ENCODE measurements at places on chromosomes 2 and 18.

DNA sequence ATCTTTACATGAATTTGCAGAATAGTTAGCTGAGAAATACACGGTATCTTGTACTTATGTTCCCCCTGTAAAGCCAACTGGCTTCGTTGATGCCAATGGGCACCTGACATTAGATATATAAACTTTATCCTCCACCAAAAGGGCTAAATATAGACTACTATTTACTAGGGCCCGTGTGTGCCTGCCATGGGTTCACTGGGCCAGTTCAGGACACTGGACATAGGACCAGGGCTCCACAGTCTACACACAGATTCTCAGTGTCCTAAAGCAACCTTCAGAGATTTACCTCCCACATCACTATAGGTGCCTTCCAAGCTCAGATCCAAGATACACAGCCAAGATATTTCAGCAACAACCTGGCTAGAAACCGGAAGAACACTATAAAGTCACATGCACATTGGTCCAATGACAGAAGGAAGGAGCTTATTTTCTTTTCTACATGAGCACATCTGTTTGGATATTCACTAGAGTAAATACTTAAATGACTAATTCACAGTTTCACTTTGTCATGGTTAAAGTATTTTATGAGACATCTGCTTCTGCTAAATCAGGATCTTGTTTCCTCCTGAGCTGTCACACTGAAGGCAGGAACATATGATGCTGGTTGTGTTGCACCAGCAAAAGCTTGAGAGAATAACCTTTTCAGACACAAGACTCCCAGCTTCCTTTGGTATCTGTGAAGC lies 95.1 kb downstream of the MYO5B start:
- no peak for DNase-seq

GRCh38 chr18:72866901-72867745 lies 664 bp downstream of the NETO1 start:
- peak; percentile 74 for DNase-seq

DNA sequence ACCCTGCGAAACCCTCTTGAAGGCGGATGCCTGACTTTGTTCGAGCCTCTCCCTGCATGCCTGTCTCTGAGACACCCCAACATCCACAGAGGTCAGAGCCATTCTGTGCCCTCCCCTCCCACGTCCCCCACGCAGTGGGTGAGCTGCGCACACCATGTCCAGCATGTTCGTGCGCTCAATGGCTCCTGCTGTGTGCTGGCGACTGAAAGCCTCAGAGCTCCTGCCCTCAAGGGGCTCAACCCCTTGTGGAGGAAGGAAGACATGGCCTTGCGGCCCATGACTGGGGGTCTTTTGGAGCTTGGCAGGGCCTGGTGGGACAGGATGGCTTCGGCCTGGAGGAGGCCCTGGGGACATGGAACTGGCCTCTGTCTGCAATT lies 45.7 kb downstream of the ANKMY1 start:
- no peak for DNase-seq

- no peak for DNase-seq
These were observed 43.4 kb upstream of the DSC1 start for GRCh38 chr18:31206071-31206470.

DNA sequence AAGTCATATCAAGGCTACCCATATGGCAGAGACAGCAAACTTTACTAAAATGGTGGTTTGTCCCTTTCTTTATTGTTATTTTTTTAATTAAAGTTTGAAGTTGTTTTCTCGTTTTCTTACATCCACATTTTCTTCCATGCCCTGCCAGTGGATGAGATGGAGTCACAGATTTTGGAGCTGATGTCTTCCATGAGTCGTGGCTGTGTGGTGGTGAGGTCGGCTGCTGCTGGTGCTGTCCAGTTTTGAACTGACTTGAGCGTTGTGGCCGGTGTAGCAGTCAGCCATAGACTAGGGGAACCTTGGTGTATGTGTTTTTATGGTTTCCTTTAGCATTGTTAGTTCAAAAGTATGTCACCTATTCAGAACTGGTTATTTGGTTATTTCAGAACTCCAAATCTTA lies 182.8 kb downstream of the SH3RF3 start:
- DNase-seq, result no peak

- no peak for DNase-seq
These were observed 53.4 kb downstream of the ATIC start for GRCh38 chr2:215365184-215365658.
